Stimulated activated CD4-positive, alpha-beta T cell treated with anti-CD3 and anti-CD28 coated beads, TNF-alpha, amount 100 ng/mL, for 1 hour (primary cell): ENCODE measurements at places on chromosomes 3 and 15.

GRCh38 chr15:69194854-69195253, 34.4 kb downstream of the GLCE start:
- DNase-seq: no peak

GRCh38 chr3:14836049-14836468, 17.3 kb downstream of the FGD5 start:
- DNase-seq: no peak

DNA sequence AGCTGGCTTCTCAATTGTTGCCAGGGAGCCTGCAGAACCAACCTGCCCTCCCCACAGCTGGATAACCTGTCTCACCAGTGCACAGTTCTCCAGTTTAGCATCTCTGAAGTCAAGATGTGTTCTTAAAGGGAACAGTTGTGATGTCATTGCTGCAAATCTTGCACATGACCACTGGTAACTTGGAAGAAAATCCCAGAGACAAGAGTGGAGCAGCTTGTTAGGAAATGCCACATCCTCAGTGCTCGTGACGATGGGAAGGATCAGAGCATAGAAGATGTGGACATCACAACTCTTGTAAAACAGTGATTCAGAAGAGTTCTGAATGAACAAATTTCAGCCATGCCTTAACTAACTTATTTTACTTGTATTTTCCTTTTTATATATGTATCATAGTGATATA, 36.1 kb upstream of the LIMD1 start:
- DNase-seq: no peak

GRCh38 chr3:126438186-126438585, 37.5 kb downstream of the ZXDC start:
- no peak for DNase-seq

DNA sequence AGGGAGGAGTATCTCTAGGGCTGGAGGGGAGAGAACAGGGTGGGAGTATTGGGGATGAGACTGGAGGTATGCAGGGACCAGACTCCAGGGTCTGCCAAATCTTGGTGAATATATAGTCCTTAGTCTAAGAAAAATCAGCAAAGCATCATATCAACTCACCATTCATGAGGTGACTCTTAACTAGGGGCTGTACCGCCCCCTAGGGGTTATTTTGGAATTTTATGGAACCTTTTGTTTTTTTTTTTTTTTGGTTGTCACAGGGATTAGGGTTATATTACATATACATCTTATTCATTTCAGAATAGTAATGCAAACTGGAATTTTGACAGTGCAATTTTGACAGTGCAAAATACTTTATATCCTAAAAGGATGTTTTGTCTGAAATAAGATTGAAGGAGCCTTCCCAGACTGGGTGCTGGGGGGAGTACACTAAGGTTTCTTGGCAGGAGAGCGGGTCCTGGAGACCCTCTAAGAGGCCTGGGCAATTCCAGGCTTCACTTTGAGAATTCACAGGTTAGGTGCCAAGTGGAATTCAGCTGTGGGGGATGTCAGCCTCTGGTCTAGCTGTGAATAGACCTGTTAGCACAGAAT, 7.5 kb downstream of the CMTM7 start:
- no peak for DNase-seq

DNA sequence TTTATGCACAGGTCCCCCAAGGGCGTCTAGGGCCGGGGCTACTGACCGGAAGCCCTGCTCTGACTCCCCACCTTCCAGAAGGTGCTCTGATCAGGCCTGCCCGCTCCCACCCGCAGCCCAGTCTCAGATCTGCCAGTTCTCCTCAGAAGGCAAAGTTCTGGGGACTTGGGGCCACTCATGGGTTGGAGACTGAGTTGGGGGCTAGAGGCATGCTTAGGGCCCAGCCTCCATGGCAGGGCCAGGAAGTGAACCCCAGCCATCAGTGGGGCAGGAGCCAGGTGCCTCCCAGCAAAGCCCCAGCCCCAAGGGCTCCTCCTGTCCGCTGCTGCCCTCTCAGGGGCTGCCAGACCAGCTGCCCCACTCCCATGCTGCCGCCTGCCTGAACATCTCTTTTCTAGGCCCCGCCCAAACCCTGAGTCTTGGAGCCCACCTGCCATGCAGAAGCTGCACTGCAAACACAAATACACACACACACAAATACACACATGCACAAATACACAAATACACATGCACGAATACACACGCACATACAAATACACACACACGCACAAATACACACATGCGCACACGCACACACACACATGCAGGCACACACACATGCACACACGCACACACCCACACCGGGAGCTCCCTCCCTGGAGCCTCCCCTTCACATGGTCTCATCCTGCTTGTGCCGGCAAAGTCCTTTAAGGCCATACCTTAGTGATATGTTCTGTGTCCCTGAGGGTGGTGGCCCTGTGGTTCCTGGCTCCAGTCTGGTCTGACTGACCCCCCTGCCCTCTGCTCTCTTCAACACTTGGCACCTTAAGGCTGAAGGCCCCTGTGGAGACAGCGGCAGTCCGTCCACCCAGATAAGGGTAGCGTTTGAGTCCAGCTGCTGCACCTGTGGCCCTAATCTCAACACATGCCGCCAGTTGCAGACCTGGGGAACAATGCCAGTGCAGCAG, 59.2 kb upstream of the KLF13 start:
- no peak for DNase-seq

GRCh38 chr3:59818033-59818918, 768.5 kb upstream of the CFAP20DC start:
- DNase-seq: no peak

DNA sequence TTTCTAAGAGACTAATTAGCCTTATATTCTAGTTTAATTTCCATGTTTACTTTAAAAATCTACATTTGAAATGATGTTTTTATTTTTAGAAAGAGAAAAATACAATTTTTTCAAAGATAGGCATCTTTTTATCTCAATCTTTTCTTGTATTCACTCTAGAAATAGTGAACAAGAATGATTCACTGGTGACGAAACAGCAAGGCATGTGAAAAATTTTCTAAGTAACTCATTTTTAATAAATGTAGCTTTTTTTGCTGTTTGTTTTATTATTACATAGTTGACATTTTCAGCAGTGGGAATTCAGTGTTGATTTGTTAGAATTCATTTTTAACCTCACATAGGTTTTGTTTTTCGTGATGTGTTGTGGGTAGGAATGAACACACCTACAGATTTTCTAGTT, 1226.4 kb downstream of the NSUN3 start:
- no peak for DNase-seq

DNA sequence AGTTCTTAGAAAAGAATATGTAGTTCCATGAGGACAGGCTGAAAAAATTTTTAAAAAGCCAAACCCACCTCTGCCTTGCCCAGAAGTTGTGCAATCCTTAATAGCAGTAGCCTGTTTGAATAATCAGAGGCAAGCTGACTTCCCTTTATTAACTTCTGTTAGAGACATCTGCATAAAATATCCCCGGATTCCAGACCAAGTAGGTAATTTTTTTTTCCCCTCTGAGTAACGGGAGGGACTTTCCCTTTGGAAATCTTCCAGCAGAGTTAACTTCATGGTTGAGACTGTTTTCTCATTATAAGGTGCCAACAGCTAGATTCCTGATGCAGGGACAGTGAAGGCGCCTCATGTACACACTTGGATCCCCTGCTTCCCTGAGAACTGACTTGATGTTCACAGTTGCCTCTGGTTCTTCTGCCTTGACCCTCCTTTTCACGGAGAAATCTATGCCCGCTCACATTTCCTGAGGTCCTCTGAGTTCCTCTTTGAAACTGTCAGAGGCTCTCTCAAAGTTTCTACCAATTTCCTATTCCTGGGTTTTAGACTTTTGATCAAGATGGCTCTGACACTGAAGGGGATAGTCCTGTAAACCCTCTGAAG, 227.6 kb upstream of the BHLHE40 start:
- DNase-seq: no peak

DNA sequence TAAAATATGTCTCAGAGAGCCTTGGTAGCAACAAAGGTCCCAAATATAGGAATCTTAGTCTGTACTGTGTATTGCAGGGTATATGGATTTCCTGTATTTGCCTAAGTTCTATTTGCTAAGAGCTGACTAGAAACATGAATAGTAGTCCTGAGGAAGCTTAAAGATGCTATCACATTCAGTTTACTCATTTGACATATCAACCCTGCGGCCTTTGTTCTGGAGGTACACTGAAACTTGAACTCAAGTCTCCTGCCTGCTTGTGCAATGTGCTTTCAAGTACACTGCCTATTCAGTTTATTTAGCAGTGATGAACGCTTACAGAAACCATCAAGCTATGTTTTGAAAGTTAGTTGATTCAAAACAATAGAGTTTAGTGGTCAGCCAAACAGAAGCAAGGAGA, 21.1 kb downstream of the IL1RAP start:
- no peak for DNase-seq

DNA sequence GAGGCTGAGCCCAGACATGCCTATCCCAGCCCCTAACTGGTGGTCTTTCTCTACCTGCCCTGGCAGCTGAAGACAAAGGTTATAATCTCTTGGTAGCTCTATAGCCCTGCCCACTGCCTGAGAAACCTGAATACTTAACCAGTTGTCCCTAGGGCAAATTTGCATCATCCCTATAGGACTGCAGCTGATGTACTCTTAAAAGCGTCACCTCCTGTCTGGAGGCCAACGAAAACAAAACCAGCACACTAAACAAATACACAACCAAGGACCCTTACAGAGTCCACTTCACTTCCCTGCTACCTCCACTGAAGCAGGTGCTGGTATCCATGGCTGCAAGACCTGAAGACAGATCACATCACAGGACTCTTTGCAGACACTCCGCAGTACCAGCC, 98.0 kb downstream of the KCNAB1 start:
- DNase-seq: no peak

DNA sequence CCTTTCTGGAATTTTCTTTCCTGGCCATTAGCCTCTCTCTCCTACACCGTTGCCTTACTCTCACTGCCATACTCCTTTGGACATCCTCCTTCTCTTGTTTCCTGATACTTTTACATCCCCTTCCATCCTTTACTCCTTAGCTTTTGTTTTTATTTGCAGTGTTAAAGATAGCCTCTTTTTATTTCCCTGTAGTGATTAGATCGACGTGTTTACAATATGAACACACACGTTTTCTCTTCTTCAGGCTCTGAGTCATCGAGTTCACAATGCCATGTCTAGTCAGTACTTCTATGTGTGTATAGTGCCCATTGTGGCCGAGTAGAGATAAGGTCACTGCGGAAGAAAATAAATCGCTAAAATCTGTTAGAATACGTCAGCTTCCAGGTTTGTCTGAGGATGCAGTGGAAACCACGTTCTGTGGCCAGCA, 208.5 kb downstream of the LPP start:
- DNase-seq: no peak

GRCh38 chr3:179069762-179070390, 1.7 kb downstream of the ZMAT3 start:
- DNase-seq: no peak

- DNase-seq: no peak
Measured at GRCh38 chr3:10548992-10549391, 43.6 kb upstream of the ATP2B2 start.

DNA sequence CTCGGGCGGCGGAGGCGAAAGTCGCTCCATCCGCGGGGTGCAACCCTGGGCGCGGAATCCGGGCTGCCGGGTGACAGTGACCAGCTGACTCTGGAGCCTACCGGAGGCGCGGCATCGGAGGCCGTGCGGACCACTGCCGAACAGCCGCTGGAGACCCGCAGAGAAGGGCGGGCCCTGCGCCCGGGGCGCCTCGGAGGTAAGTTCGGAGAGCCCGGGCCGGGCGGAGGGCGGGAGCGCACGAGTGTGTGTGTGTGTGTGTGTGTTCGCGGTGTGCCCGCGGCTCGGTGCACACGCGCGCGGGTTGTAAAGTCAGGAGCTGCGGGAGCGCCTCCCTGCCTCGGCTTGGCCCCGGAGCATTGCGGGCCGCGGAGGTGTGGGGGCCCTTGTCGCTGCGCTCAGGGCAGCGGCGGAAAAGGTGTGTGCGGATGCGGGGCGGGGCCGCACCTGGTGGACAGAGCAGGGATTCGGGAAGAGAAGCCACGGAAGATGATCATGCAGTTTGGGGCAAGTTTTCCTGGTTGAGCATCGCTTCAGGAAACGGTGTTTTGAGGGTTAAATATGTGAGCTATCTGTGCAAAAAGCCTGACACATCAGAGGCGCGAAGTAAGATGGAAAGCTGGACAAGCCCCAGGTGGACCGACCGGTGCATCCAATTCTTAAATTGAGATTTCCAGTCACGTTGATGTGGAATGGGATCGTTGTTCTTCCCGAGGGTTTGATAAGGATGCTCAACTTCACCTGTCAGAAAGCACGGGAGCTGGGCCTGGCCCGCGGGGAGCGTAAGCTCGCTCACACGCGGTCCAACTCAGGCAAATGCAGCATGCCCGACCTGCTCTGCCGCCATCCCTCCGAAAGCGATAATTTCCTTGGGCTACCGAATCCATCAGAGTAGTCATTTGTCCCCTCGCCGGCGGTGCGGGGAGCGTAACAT, 474 bp downstream of the MINAR1 start:
- no peak for DNase-seq
